NCI-H2171 treated with DMSO at 0.1 percent for 48 hours (cell line): ENCODE measurements at places on chromosomes 2 and 18.

DNA sequence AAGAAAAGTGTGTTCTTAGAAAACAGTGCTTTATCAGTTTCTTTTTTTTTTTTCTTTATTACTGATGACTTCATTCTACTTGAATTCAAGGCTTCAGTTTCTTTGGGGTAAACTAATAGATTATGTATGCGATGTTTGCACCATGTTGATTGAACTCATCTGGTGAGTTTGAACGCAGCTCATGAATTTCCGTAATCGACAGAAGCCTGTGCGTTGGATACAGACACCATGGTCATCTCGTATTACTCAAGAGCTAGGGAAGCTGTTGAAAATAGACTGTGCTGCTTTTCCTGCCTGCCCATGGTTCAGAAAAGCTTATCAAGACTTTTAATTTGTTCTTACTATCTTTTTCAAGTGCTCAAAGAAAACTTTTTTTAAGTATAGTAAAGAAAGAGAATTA lies 185.5 kb upstream of the NRP2 start:
- DNase-seq = peak; percentile 25

DNA sequence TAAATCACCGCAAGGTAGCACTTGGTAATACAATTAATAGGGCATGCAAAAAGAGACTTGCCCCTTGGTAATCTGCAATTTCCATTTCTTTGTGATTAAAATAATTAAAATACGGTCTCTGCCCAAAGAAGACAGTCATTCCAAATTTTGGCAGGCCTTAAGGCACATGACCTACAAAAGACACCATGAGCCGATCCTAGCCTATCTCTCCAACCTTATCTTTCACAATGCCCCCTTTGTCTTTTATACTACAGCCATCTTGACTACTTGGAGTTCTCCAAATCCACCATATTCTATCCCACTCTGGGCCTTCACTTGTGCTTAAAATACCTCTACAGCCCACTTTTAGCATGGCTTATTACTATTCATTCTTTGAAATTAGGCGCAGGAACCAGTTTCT lies 23.3 kb downstream of the CFAP210 start:
- DNase-seq = no peak

- DNase-seq = peak; percentile 11
Observed at GRCh38 chr2:200862532-200863000, 1.9 kb downstream of the CLK1 start.

GRCh38 chr2:229048134-229048533 lies 223.0 kb downstream of the PID1 start:
- DNase-seq = no peak
